IPS DF 6.9 (cell line): ENCODE measurements at places on chromosomes 4 and X.
A peak's percentile ranks its signal among the peaks of the same experiment; 100 is the strongest.

GRCh38 chr4:115851918-115852766 lies 738.7 kb upstream of the NDST4 start:
- peak; percentile 78 for DNase-seq

GRCh38 chrX:69424910-69425309 lies 79.2 kb upstream of the NALF2 start:
- DNase-seq: no peak

DNA sequence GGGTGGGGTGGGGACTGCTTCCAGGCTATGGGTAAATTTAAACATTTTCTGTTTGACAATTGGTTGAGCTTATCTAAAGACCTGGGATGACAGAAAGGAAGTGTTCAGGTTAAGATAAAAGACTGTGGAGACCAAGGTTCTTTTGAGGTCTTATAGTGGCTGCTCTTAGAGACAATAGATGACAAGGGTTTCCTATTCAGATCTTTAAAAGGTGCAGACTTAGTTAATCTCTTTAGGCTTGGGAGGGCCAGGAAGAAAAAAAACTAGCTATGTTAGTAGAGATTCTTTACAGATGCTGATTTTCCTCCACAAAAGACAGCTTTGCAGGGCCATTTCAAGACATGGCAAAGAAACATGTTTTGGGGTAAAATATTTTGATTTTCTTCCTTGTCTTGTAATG lies 972.5 kb downstream of the CCSER1 start:
- DNase-seq: no peak

DNA sequence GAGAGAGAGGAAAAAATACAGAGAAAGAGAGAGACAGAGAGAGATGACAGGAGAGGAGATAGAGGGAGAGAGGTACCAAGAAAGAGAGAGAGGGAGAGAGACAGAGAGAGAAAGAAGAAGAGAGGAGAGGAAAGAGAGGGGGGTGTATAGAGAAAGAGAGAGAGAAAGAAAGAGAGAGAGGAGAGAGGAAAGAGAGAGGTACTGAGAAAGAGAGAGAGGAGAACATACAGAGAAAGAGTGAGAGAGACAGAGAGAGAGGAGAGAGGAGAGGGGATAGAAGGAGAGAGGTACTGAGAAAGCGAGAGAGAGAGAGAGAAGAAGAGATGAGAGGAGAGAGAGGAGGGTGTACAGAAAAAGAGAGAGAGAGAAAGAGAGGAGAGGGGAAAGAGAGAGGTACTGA lies 269.4 kb downstream of the CRLF2 start:
- DNase-seq: no peak

GRCh38 chrX:135327299-135327698 lies 18.0 kb downstream of the ETDC start:
- DNase-seq: no peak

DNA sequence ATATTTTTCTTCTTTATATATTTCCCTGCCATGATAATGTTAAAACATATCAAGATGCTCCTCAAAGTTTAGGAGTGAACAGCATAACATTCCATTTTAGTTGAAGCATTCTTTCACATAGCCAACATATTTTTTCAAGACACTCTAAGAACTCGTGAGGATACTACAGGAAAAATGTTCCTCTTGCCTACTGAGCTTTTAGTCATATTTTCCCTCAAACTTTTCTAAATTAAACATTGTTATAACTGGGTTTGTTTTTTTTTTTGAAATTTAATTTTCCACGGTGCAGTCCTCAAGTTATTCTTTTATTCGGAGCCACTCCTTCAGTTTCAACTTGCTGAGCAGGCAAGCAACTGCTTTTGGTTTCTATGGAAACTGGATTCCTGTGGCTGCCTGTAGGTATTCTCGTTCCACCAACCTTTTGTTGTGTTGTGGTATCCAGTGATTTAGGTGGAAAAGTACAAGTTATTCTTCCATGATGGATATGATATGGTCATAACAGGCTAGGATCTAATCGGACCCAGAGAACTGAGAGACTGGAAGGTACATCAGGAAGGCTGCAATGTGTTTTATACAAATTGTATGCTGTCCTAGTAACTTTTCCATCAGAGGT lies 248.0 kb downstream of the TRIML1 start:
- no peak for DNase-seq

DNA sequence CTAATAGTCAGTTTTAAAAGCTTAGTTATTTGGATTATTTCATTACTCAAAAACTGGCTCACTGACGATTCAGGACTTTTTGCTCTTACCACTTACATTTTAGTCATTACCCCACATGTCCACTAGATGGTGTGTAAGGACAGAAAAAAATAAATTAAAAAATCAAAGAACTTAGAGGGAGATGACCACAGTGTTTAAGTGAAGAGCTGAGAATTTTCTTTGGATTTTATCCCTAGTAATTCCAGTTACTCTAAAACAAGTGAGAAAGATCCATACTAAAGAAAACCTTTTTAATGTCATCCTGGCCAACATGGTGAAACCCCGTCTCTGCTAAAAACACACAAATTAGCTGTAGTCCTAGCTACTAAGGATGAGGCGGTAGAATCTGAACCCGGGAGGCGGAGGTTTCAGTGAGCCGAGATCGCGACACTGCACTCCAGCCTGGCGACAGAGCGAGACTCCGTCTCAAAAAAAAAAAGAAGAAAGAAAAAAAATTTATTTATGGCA lies 26.4 kb upstream of the TMPRSS11B start:
- no peak for DNase-seq

- no peak for DNase-seq
These were observed 26.7 kb upstream of the STS start for GRCh38 chrX:7120878-7121219.

- DNase-seq: no peak
These were observed 444.1 kb downstream of the BCOR start for GRCh38 chrX:39653691-39654090.

DNA sequence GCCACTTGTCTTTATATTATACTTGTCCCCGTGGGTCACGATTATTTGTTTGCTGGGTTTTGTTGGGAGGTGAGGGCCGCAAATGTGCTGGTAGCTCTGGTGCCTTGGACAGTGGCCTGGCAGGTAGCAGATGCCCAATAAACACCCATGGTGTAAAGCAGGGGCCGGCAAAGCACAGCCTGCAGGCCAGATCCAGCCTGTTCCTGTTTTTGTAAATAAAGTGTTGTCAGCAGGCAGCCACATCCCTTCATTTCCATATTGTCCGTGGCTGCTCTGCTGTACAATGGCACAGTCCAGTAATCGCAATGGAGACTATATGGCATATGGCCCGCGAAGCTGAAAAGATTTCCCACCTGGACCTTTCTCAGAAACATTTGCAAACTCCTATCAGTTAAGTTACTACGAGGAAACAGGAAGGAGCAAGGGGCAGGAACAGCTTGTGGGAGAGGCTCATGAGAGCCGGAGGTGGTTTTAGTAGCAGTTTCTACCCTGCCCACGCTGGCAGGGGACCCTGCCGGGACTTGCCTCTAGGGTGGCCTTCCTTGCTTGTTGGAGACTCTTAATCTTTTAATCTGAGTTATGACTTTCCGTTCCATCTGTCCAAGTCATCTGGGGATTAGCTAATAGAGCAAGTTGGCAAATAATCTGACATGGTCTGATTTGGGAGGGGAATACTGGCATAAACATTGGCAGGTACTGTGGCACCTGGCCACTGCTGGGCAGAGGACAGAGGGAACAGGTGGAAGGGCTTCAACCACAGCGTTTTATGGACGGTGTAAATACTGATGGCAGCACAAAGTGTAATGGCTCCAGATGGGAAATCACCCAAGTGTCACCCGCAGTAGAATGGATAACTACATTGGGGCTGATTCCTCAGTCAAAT lies 19.6 kb downstream of the CLCN4 start:
- no peak for DNase-seq

- no peak for DNase-seq
These were observed 80.3 kb downstream of the SYTL5 start for GRCh38 chrX:38086451-38087215.

DNA sequence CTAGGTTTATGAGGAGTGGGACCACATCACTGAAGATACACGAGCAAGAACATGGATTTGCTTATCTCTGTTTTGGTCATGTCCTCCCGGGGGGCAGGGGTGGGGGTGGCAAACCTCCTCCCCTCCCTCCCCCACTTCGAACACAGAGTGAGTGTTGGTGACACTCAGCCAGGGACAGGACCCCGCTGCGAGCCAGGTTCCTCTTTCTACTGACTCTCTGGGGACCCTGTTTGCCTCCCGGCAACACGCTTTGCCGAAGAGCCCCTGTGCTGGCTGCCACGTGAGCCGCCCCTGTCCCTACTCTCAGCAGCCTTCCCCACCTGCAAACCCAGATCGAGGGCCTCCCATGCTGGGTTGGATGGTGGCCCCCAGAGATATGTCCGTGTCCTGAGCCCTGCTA lies 34.7 kb downstream of the P2RY8 start:
- no peak for DNase-seq

- no peak for DNase-seq
These were observed 47.6 kb upstream of the LNX1 start for GRCh38 chr4:53638919-53639318.

DNA sequence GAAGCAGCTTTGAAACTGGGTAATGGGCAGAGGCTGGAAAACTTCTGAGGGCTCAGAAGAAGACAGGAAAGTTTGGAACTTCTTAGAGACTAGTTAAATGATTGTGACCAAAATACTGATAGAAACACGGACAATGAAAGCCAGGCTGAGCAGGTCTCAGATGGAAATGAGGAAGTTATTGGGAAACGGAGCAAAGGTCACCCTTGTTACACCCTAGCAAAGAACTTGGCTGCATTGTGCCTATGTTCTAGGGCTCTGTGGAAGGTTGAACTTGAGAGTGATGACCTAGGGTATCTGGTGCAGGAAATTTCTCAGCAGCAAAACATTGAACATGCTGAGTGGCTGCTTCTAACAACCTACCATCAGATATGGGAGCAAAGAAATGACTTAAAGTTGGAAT lies 50.8 kb upstream of the FBXW7 start:
- DNase-seq: no peak

GRCh38 chr4:16161851-16162408 lies 64.3 kb downstream of the TAPT1 start:
- DNase-seq: no peak

- no peak for DNase-seq
These were observed 85.1 kb downstream of the USP46 start for GRCh38 chr4:52574036-52574435.

GRCh38 chr4:185792384-185793115 lies 19.4 kb downstream of the SORBS2 start:
- DNase-seq: no peak

GRCh38 chr4:73816814-73817213 lies 19.7 kb upstream of the CXCL6 start:
- no peak for DNase-seq

DNA sequence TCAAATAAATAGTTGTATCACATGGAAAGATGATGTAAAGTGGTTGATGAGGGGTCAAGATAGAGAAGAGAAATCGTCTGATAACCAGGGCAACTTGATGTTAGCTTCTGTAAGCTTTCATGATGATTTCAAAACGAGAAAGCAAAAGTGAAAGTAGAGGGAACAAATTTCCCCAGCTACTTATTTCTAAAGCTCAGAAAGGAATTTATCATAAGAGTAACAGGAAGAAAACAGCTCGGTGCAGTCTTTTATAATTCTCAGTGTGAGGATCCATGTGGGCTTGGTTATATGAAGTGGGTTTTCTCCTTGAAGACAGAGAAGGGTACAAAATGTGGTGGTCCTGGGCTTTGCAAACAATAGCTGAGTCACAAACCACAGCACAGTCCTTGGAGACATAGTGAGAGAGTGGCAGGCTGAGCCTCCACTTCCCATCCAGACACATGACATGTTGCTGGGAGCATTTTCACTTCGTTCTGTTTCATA lies 32.1 kb upstream of the GLRA2 start:
- no peak for DNase-seq

DNA sequence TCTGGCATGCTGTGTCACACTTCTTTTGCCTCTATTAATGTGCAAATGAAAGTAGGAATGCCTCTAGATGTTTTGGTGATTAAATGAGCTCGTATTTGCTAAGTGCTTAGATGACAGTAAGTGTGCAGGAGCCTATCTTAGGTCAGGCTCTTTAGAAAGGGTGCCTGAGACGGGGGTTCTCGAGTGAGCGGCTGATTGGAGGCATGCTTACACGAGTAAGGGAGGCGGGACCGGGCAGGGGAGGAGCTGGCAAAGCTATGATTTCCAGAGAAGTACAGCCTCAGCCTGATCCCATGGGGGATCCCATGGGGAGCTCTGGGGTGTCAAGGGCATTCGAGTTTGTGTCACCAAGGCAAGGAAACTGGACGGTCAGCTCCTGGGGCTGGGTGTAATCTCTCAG lies 44.8 kb downstream of the CLDN34 start:
- no peak for DNase-seq

DNA sequence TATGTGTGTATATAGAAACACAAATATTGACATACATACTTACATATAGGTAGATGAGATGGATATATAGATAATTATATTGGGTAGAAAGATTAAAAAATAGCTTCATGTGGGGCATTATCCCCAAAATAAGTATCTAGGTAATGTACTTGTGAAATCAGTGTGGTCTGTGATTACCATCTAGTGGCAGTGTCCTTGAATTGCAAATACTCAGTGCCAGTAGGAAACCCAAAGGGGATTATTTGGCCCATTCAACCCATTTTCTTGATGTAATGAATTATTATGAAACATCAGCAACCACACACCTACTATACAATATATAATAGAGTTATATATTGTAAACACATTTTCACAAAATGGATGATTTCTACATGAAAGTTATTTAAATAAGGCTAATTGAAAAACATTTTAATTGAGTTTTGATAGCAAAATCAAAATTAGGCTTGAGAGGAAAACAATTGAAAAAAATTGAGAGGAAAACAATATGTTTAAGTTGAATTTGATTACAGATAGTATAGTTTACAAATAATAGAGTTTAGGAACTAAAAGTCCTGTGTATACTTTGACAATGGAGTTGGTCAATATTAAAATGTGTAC lies 389.4 kb downstream of the GALNTL6 start:
- no peak for DNase-seq

DNA sequence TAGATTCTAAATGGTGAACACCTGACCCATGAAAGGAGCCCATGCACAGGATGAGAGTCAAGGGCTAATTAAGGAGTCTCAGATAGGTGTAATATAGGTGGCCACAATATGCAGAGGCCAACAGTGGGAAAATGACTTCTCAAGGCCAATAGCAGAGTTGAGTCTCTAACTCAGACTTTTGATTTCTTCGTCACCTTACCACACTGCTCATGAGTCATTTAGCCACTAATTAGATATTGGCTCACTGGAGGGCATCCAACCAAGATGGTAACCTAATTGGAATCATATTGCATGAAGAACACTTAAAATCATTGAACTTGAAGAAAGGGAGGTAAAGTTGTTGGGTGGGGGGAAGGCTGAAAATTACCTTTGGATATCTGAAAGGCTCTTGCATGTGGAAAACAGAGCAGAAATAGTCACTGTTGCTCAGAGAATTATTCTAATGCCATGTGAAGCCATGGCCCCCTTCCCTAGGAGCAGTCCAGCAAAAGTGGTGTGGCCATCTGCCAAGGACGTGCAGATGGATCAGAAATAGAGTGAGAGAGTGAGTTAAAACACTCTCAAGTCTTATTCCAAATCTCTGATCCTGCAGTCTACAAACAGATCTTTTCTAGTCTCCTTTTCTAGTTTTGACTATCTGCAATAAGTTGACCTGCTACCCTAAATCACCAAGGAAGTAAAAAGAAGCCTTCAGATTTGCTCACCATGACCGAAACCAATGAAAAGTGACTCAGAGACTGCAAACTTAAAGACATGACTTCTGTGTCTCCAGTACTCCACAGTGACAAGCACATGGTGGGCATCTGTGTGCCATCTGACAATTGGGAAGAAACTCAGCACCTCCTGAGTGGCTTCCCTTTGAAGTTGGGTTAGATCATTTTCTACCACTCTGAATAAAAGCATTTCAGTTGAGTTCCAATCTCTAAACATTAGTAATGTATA lies 93.9 kb upstream of the C1QTNF7 start:
- no peak for DNase-seq

- no peak for DNase-seq
These were observed 1658.0 kb downstream of the STIM2 start for GRCh38 chr4:28518561-28519165.
